ENCODE measurements at places on chromosomes 5 and 9.

DNA sequence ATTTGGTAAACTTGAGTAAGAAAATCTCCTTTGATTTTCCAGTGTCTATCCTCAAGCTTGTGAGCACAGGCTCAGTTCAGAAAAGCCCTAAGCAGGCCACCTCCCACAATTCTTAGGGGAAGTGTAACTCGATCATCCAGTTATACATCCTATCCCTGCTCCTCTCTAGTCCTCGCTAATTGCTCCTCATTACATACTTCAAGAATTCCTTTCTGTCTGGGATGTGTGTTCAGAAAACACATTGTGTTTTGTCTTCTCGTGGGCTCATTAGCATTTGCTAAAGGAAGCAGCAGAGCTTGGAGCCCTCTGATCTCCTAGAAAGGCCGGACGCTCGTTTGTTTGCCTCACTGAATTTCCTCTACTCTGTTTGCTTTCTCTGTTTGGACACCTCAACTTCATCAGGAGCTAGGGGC is 268.2 kb upstream of the RFX3 start:
- no peak for DNase-seq

- DNase-seq, result no peak
Measured at GRCh38 chr5:98069876-98070512, 703.5 kb upstream of the RGMB start.

DNA sequence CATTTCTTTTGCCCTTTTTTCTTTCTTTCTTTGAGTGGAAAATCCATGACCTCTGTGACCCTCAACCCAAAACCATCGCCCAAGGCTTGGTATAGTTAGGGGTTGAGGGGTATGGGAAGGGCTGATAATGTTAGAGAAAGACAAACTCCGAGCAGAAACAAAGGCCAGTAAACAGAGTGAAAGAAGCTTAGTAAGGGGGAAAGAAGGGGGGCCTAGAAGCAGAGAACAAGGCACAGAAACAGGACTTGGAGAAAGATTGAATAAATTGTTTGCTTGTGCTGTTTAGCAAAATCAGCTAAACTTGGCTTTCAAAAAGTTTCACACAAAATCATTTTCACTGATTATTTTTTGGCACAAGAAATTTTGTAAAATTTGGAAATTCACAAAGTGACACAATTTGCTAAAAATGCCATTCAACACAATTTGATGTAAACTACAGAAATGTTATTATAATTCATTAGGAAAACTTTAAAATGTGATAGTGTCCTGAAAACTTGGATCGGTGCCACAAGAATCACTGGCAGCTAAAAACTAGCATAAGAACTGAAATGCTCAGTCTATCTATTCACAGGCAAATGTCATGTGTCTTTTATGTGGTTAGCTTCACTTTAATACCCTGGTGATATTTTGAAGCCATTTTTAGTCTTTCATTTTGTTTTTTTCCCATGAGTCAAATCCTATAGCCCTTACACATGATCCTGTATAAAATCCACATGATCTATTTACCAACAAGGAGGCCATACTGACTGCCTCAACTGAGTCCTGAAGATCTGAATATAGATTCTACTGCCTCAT is 276.4 kb downstream of the NR2F1-AS1 start:
- no peak for DNase-seq

GRCh38 chr9:109624896-109625295 is 126.8 kb upstream of the PTPN3 start:
- DNase-seq, result no peak

- DNase-seq, result no peak
Measured at GRCh38 chr9:121498487-121499176, 1.0 kb downstream of the GGTA1 start.

GRCh38 chr9:34652602-34653000 is 616 bp downstream of the IL11RA start:
- no peak for DNase-seq

DNA sequence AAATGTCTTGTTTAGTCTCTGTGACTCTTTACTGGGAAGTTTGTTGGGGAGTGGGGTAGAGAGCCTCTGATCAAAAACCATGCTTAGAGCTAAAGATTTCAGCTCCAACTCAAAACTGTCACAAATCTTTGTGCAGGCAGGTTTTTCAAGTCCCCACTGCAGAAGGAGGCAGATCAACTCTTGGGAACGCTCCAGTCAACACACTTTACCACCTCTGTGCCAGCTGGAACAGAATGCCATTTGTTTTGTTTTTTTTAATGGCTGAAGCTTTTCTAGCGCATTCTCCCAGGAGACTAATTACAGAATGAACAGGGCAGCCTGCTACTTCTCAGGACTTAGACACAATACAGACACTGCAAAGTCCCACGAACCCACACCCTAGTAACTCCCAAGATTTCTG is 17.9 kb upstream of the LHX6 start:
- no peak for DNase-seq

- no peak for DNase-seq
Measured at GRCh38 chr9:126650404-126651341, 36.9 kb downstream of the LMX1B start.

GRCh38 chr5:152288917-152289595 is 116.0 kb downstream of the NMUR2 start:
- DNase-seq, result no peak

- DNase-seq, result no peak
Measured at GRCh38 chr9:120846251-120846889, 3.6 kb upstream of the PSMD5 start.

DNA sequence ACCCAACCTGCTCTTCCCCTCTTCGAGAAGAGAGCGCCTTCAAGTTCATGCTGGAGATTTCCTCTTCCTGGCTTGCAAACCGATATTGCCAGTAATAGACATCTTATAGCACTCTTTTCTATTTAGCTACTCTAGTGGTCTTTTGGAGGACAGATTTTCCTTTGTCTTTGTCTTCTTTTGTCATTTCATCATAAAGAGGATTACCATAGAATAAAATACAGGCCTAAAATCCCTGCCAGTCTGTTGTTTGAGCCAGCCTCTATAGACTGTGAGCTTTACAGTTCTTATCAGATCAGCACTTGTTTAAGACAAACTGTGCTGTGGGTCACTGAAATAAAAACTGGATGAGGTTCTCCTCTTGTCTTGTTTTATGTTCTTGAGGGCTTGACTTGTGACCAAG is 802.8 kb downstream of the NR2F1-AS1 start:
- DNase-seq, result no peak

- no peak for DNase-seq
Measured at GRCh38 chr5:59999056-59999455, 105.5 kb upstream of the PDE4D start.

GRCh38 chr5:29161399-29162291 is 2031.8 kb upstream of the CDH6 start:
- no peak for DNase-seq

DNA sequence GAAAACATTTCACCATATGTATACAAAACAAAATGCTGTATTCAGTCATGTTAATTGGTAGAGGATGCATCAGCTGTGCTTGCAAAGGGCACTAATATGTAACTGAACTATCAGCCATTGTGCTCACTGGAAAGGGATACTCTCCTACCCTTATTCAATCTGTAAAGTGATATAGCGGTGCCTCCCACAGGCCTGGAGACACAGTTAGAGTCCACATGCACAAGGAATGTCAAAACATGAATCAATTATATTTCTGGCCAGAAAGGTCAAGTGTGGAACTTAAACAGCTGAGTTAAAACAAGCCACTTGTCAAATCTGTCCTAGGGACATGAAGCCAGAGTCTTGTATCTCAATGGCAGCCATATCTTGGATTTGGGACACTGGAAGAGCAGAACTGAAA is 71.2 kb upstream of the IZUMO3 start:
- no peak for DNase-seq

- no peak for DNase-seq
Measured at GRCh38 chr5:149445343-149445738, 66.2 kb upstream of the IL17B start.

- no peak for DNase-seq
Measured at GRCh38 chr5:61256474-61256873, 75.6 kb upstream of the ZSWIM6 start.

DNA sequence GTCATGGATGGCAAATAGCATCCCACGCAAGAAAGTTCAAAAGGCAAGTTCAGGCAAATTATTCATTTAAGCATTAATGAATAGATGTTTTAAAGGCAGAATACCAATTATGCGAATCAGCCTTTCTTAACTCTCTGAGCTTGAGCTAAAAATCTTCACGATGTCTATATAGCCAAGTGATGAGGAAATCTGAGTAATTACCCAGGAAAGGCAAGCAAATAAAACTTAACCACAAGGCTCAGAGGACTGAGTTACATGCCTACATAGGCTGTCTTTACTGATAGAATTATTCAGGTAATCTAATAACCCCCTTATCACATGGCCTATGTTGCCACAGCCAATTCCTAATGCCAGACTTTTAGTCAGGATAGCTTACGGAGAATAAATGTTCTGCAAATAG is 120.8 kb upstream of the MTAP start:
- no peak for DNase-seq

DNA sequence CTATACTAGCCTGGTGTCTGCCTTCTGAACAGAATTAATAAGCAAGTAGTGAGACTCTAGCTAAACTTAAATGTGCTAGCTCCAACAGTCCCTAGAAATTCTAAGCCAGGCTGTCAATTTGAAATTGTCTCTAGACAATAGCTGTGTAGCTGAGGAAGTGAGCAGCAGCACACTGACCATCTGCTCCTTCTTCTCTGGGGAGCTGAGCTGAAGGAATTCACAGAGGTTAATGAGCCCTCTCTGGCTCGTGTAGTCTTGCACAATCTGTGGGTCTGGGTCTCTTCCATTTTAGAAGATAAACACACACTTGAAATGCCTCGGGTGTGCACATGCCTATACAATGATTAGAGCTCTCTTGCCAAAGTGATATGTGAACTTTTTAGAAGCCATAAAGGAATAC is 63.5 kb upstream of the BARX1 start:
- no peak for DNase-seq

- DNase-seq, result no peak
Measured at GRCh38 chr9:106936680-106937079, 73.7 kb downstream of the ZNF462 start.

- no peak for DNase-seq
Measured at GRCh38 chr9:115520646-115521045, 402.7 kb upstream of the TNC start.

- no peak for DNase-seq
Measured at GRCh38 chr5:181153814-181154213, 6.4 kb downstream of the OR2V2 start.
